ENCODE measurements at places on chromosomes 5 and 9. TPM values are rescaled to one million over a fixed set of nuclear protein-coding genes. Genes with fewer than 3 reads are reported as not detected.

Gene PITX1
- 0.38 TPM for total RNA-seq

Gene GDA
- total RNA-seq = not detected

Gene PTGES
- 9.0 TPM for total RNA-seq

Gene NR3C1
- total RNA-seq = 61.7 TPM

Gene GZMA
- total RNA-seq = not detected

Gene INSL6
- not detected for total RNA-seq

Gene ABO
- total RNA-seq = not detected

Gene CAMK4
- total RNA-seq = 5.1 TPM

Gene BARHL1
- total RNA-seq = not detected

Gene FCHSD1
- total RNA-seq = 18.6 TPM

Gene SPATA31E1
- not detected for total RNA-seq

Gene SLC1A1
- total RNA-seq = 117 TPM

Gene CAMK2A
- total RNA-seq = 0.28 TPM

Gene CTXN3
- total RNA-seq = not detected

Gene NAA35
- 19.7 TPM for total RNA-seq

Gene NR5A1
- not detected for total RNA-seq

Gene PCDHA12
- 0.28 TPM for total RNA-seq

Gene HK3
- total RNA-seq = not detected

Gene GNA14
- total RNA-seq = 4.0 TPM

Gene MARCOL
- not detected for total RNA-seq

Gene MEGF10
- under 0.01 TPM for total RNA-seq

Gene GABRB2
- total RNA-seq = under 0.01 TPM

Gene ANKRD55
- under 0.01 TPM for total RNA-seq

Gene STK32A
- 1.7 TPM for total RNA-seq

Gene ZDHHC11
- 1.7 TPM for total RNA-seq

Gene MED10
- 18.0 TPM for total RNA-seq

Gene UBE2QL1
- total RNA-seq = not detected

Gene SLC46A2
- total RNA-seq = not detected

Gene FOXD1
- total RNA-seq = 6.5 TPM

Gene LCN9
- not detected for total RNA-seq

Gene SPACA9
- 3.5 TPM for total RNA-seq

Gene CDKN2B-AS1
- total RNA-seq = 3.7 TPM

Gene SLC34A3
- total RNA-seq = not detected

Gene SEMA4D
- 0.19 TPM for total RNA-seq

Gene TLX3
- not detected for total RNA-seq

Gene BAAT
- total RNA-seq = 0.19 TPM

Gene SYK
- total RNA-seq = not detected

Gene CARD6
- 23.7 TPM for total RNA-seq

Gene IL3
- not detected for total RNA-seq

Gene TAF11L10
- total RNA-seq = not detected

Gene QRFP
- total RNA-seq = not detected

Gene LCNL1
- total RNA-seq = 0.85 TPM

Gene SETX
- total RNA-seq = 73.3 TPM

Gene FER
- 26.8 TPM for total RNA-seq

Gene C8G
- not detected for total RNA-seq

Gene OR1Q1
- not detected for total RNA-seq

Gene OR1J2
- not detected for total RNA-seq

Gene NR6A1
- total RNA-seq = 0.19 TPM

Gene CTNNAL1
- 157 TPM for total RNA-seq

Gene ALDOB
- total RNA-seq = not detected

Gene INSL4
- not detected for total RNA-seq

Gene ARL14EPL
- not detected for total RNA-seq

Gene HTR1A
- total RNA-seq = not detected

Gene ZNF169
- 2.5 TPM for total RNA-seq

Gene WNK2
- not detected for total RNA-seq

Gene PCDHA7
- total RNA-seq = 2.5 TPM

Gene AGGF1
- 27.8 TPM for total RNA-seq

Gene MORN5
- not detected for total RNA-seq
